Left ventricle myocardium superior (tissue), 1 donor: ENCODE measurements at places on chromosomes 13 and 19.

GRCh38 chr13:86051134-86052103 is 252.2 kb upstream of the SLITRK6 start:
- DNase-seq = no peak

DNA sequence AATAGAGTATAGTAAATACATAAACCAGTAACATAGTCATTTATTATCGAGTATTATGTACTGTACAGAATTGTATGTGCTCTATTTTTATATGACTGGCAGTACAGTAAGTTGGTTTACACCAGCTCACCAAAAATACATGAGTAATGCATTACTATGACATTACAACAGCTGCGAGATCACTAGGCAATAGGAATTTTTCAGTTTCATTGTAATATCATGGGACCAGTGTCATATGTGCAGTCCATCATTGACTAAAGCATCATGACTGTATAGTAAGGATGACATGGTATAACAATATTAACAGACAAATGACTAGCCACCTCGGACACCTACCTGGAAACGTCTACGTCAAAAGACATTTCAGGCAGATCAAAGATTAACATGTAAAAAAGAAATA is 33.6 kb downstream of the ATP7B start:
- DNase-seq = no peak

GRCh38 chr13:109785141-109785891 is 1.1 kb downstream of the IRS2 start:
- peak; percentile 70 for DNase-seq

DNA sequence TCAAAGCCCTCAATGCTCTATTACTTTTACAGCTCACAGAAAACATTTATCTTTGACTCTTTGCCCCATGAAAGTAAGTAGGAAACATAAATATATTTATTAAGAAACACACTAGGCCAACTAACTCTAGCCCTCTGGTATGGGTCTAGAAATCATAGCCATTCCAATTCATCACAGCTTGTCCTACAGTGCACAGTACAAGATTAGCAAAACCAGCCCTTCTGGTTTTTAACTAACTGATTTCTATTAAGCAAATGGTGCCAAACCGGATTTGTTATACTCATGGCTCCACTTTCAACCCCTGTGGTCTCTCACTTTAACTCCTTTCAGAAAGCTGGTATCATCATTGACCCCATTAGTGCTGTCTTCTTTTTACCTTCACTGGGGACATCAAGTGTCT is 5.6 kb upstream of the LRRC63 start:
- DNase-seq = no peak

DNA sequence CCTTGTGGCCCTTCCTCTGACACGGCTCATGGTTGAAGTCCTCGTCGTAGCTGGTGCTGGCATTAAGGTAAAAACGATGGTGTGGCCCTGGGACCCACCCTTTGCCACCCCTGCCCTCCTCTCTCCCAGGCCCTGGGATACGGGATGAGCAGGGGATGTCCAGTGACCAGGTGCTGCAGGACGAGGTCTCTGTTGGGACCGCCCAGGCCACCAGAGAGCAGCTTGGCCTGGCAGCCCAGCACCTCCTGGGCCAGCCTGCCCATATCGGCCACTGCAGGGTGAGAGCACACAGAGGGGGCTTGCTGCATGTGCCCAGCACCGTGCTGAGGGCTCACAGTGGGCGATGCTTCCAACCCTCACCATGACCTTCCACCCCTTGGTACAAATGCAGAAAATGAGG is 6.4 kb downstream of the ACTMAP start:
- no peak for DNase-seq
